ENCODE measurements at places on chromosomes 2 and 18. TPM values are rescaled to one million over a fixed set of nuclear protein-coding genes. Genes with fewer than 3 reads are reported as not detected.

DLX1 gene
- not detected for total RNA-seq

TRIM43 gene
- not detected for total RNA-seq

SS18 gene
- 378 TPM for total RNA-seq

MITD1 gene
- 23.3 TPM for total RNA-seq

CYP27A1 gene
- 30.0 TPM for total RNA-seq

RAB6D gene
- not detected for total RNA-seq

MEP1B gene
- total RNA-seq: not detected

GCG gene
- total RNA-seq: not detected

SKOR2 gene
- not detected for total RNA-seq

PREPL gene
- total RNA-seq: 38.3 TPM

GRCh38 chr2:237664151-237664550, 36.8 kb downstream of the LRRFIP1 start:
- no peak for DNase-seq

GRCh38 chr2:165970663-165971062, 17.1 kb upstream of the TTC21B start:
- DNase-seq: no peak

GRCh38 chr2:32478889-32479620, 122.2 kb downstream of the BIRC6 start:
- no peak for DNase-seq

DNA sequence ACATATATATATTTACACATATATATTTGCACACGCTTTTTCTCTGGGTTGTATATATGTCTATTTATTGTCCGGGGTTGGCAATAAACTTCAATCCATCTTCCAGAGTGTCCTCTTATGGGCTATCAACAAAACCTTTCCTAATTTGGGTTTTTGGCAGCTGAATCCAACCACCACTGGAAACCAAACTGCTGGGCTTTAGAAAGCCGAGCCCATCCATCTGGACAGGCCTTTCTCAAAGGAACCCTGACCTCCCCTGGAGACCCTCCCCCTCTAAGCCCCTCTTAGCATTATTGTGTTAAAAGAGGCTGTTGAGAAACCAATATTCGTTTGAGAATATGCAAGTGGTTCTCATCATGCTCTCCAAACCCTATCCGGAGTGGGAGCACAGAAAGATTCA, 153.6 kb downstream of the NRP2 start:
- no peak for DNase-seq

- no peak for DNase-seq
Measured at GRCh38 chr2:189723192-189723591, 39.4 kb downstream of the OSGEPL1 start.

DNA sequence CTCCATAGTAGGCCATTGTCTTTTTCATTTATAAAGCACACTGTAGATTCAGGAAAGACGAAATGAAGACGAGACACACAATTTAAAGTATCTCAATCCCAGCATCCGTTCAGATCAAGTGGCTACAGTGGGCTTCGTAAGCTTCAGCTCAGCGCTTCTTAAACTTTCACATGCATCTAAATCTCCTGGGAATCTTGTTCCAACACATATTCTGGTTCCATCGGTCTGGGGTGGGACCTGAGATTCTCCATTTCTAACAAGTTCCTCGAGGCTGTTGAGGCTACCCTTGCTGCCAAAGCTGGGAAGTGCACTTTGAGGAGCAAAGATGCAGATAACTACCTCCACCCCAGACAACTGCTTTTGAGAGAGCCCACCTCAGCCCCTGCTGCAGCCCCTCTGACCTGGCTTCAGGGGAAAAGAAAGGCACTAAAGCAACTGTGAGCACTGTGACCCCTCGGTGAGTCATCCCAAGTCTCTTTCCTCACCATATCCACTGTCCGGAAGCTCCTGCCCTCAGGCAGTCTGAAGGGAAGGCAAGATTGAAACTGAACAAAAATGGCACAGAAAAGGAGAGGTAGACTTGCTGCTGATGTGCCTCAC, 201.1 kb upstream of the FBXO11 start:
- no peak for DNase-seq

DNA sequence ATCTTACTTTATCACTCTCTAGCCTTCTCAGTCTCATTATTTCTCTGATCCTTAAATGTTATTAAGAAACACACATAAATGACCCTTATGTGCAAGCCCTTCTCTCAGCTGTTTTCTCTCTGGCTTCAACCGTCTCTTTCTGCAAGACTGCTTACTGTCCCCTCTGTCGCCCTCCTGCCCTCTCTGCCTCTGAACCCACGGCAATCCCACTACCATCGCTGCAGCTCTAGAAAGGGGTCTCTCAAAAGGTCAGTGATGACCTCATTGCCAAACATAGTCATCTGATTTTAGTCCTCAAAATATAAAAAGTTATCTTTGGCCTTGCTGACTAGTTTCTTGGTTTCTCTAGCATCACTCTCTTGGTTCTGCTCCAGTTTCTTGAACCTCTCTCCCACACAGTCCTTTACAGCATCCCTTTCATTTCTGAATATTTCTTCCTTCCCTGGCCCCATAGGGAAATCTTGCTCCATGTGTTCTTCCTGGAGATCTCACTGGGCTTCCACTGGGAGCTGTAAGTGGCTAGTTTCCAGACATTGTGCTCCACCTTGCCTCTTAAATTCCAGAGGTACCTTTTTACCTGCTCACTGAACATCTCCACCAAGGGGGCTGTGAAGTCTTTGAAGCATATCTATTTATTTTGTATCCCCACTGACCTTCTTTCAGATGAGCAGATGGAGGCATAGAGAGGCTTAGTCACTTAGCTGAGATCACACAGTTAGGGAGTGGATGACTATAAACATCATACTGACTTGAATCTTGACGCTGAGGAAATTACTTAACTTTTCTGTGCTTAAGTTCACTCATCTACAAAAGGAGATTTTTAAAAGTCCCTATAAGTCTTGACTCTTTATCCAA, 96.2 kb downstream of the PDE1A start:
- no peak for DNase-seq

DNA sequence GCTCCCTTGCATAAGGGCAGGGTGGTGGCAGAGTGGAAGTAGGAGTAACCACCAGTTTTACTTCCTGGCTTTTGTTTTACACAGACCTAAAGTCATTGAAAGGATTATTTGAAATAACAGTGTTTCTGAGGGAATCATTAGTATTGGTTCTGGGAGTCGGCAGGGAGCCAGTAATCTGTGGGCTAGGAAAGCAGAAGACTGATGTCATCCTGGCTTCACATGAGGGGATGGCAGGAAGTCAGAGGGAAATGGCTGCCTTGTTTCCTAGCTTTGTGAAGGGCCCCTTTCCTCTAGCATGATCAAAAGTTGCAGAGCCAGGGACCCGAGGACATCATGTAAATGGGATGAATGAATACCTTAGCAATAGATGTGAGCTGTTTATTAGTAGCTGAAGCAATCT, 792.6 kb downstream of the CPS1 start:
- DNase-seq: no peak

- no peak for DNase-seq
Measured at GRCh38 chr2:120913972-120914838, 178.5 kb downstream of the GLI2 start.

- no peak for DNase-seq
Measured at GRCh38 chr2:51697095-51697494, 665.2 kb upstream of the NRXN1 start.

All from vagina (tissue), 2 donors.